ENCODE measurements at places on chromosomes 12 and 14.

- no peak for DNase-seq
Observed at GRCh38 chr14:100609331-100609870, 22.2 kb upstream of the BEGAIN start.

DNA sequence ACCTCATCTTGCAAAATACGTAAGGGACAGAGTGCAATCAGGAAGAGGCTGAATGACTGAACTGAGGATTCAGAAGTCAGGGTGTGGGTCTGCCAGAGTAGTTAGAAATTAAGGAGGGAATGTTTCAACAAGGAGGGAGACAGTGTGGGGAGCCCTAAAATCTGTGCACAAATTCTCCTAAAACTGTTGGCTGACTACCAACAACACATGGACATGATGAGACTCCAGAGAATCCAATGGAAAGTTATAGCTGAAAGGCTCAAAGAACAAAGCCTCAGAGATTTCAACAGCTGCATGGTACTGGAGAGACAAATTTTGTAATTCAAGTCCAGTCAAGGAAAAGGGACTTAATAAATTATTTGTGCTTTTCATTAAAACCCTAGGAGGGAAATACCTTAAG, 36.1 kb upstream of the NEDD1 start:
- DNase-seq = no peak

DNA sequence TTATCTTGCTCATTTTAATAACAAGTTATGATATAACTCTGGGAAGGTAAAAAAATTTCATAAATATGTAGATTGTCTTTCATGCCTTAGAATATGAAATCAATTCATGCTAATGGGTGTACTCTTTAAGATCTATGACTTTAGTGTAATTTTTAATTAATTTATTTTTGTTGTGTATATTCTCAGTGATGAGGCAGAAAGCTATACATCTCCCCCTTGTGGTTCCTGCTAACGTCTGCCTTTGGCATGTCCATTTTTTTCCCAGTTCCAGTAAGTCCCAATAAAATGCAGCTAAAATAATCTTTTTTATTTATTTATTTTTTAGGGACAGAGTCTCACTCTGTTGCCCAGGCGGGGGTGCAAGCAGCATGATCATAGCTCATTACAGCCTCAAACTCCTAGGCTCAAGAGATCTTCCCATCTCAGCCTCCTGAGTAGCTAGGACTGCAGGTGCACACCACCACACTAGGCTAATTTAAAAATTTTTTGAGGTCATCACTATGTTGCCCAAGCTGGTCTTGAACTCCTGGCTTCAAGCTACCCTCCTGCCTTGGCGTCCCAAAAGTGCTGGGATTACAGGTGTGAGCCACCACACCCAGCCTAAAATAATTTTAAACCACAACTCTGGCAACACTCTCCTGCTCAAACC, 3.3 kb upstream of the CHURC1 start:
- no peak for DNase-seq

- no peak for DNase-seq
Observed at GRCh38 chr12:94650143-94651056, at the start of gene TMCC3. Gene TMCC3, minus strand, starts transcription at chr12:94650557. Its CDS starts 127 bp downstream, at chr12:94650430.

GRCh38 chr12:62726471-62726980, 208.4 kb downstream of the PPM1H start:
- peak; percentile 91 for DNase-seq

- no peak for DNase-seq
Observed at GRCh38 chr14:70794294-70794693, 15.0 kb downstream of the MAP3K9 start.

GRCh38 chr12:122421187-122421820, 1.2 kb downstream of the CLIP1 start:
- DNase-seq = no peak

DNA sequence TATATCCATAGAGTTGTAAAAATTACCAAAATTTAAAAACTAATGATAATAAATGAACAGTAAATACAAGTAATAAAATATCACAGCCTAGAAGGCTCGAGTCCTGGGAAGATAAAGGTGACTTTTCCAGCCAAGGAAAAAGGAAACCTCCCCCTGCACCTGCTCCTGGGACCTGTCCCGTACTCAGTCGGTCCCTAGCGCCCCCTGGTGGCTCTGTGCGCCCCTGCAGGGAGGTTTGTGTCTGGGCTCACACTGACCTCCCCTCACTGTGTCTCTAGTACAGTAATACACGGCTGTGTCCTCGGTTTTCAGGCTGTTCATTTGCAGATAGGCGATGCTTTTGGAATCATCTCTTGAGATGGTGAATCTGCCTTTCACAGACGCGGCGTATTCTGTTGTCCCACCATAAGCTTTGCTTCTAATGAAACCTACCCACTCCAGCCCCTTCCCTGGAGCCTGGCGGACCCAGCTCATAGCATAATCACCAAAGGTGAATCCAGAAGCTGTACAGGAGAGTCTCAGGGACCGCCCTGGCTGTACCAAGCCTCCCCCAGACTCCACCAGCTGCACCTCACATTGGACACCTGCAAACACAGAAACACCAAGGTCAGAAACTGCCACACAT, 1030.4 kb downstream of the TMEM121 start:
- DNase-seq = no peak

- no peak for DNase-seq
Observed at GRCh38 chr12:65858831-65859230, 34.5 kb downstream of the HMGA2 start.

- no peak for DNase-seq
Observed at GRCh38 chr12:71075743-71076142, 82.1 kb downstream of the TSPAN8 start.

- no peak for DNase-seq
Observed at GRCh38 chr14:60862283-60862682, 118.6 kb downstream of the TRMT5 start.

- DNase-seq = no peak
Observed at GRCh38 chr12:98490501-98491453, 24.6 kb upstream of the TMPO start.

DNA sequence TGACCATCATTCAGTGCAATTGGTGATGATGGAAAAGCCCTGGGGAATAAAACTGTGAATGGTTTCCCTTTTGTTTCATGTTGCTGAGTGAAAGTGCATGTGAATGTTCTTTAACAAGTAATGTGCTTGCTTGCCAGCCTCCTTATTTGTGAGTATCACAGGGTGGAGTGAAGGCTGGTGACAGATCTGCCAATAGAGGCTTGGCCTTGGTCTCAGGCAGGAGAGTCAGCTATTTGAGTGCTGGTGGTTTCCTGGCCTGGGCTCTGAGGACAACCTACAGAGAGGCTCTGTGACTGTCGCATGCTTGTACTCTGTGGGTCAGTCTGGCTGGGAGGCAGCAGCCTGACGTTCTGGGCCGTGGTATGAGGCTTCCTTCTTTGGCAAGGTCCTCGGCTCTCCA, 20.7 kb downstream of the KRT85 start:
- DNase-seq = no peak

- no peak for DNase-seq
Observed at GRCh38 chr12:42593874-42594273, 4.3 kb upstream of the PRICKLE1 start.

DNA sequence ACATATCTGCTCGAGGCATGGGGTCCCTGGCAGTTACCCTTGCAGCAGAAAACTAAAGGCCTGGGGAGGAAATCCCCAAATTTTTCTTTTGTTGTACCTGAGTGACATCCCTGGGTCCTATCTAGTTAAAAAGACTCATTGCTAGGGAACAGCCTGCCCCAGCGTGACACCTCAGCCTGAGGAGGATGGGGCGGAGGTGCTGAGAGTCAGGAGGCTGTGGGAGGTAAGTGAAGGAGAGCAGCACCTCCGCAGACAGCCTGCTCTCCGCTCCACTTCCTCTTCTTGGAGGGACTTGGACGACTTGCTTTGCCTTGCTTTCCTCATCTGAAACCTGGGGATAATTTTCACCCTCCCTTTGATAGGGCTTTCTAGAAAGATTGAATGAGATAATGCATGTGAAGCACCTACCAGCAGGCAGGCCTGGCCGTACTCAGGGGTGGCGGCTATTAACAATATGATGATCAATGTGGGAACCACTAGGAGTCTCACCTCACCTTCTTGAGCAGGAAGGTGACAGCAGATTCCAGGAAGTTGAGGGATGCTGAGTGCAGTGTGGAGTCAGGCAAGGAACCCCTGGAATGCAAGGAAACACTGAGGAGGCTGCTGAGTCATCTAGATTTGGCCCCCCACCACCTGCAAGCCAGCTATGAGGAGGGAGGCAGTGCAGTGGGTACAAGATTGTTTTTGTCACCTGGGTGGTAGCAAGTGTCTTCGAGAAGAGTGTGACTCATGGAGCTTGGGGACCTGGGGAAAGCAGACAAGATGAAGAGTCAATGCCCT, 23.2 kb downstream of the UBE3B start:
- DNase-seq = no peak

DNA sequence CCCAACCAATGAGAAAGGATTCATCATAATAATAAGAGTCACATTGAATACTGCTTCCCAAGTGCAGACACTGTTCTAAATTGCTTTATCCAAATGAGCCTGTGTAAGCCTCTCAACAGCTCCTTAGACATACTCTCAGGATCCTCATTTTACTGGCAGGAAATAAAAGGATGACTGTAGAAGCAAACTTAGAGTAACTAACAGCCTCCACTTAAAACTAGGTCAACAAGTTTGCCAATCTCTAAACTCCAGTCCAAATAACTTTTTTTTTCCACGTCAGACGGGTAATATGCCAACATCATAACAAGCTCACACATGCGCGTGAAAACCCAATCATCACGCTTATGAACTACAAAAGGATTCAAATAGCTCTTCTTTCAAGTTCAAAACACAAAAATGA, 15.3 kb upstream of the DPF3 start:
- no peak for DNase-seq

- no peak for DNase-seq
Observed at GRCh38 chr14:86015941-86016340, 486.0 kb downstream of the FLRT2 start.

- no peak for DNase-seq
Observed at GRCh38 chr14:76698631-76699030, 62.6 kb upstream of the VASH1 start.

DNA sequence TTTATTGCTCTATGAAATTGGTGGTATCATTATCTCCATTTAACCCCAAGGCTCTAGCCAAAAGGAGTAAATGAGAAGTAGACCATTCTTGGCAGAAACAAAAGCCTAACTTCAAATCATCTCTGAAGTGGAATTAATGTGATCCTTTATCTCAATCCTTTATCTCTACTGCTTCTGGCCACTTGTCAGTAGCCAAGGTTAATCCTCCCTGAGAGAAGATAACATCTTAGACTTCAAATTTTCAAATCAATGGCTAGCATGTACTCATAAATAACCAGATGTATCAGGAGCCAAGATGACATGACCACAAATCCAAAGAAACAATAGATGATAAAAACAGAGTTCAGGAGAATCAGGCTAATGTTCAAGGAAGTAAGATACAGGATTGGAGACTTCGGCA, 123.1 kb upstream of the RASSF8 start:
- DNase-seq = no peak

DNA sequence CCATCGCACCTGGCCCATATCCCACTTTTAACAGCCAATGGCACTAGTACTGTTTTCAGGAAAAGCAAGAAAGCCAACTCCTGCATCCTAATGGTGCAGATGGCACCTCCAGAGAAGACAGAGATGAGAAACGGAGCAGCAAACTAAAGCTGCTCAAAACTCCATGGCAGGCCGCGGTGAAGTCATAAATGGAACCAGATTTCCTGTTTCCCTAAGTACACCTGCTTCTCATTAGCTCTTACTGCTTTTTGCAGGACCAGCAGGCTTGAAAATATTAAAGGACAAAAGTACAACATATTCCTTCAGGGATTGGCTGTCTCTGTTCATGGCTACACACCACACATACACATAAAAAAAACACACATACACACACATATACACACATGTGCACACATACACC, 36.7 kb upstream of the LGALS3 start:
- no peak for DNase-seq

- DNase-seq = no peak
Observed at GRCh38 chr12:118543651-118544050, 167.3 kb downstream of the SUDS3 start.

- DNase-seq = no peak
Observed at GRCh38 chr12:115857923-115858322, 419.6 kb downstream of the MED13L start.

DNA sequence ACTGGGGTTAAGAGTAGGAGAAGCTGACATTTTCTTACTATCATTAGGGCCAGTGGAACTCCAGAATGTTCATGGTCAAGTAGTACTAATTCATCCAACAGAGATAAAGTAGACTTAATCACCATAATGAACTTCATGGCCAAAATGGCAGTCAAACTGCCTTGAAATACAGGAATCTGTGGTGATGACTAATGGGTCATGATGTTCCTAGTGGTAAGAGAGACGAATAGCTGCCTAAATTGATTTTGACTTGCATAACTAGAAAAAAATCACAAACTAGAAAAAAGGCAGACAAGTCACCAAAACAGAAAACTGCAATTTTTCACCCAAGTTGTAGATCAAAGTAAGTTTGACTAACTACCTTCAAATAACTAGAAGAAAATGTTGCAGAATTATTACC, 138.5 kb downstream of the MGAT4C start:
- DNase-seq = no peak

GRCh38 chr14:39395555-39396254, 36.5 kb downstream of the FBXO33 start:
- DNase-seq = no peak

DNA sequence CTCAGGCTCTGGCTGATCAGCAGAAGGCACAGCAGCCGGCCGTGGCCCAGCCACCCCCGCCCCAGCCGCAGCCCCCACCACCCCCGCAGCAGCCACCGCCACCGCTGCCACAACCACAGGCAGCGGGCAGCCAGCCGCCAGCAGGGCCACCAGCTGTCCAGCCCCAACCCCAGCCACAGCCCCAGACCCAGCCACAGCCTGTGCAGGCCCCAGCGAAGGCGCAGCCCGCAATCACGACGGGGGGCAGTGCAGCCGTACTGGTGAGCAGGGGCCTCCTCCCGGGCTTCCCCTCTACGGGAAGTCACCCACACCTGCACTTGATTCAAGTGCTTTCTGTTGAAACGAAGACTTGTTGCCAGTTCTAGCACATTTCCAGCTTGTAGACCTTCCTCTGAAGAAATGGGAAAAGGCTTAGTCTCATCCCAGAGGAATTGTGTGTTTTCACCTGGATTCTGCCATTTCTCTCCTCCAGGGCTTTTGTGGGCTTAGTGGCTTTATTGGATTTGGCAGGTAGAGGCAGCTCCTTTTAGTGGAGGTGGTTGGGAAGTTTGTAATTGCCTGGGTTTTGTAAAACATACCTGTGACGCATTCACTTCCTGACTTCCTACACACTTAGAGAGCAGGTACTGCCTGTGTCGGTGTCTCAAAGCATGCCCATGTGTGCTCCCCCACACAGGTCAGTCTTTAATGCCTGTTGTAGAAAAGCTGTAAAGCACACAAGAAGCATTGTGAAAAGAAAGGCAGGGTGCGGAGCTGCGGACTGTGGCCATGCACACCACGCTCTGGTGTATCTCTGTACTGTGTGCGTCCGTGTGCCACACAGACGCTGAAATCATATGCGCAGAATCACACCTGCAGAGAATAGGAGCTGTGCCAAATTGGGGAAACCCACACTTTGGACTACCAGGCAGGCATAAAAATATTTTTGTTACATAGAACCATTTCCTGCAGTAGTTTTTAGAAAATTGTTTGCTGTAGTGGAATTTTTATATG, 90.5 kb downstream of the DDX51 start:
- DNase-seq = no peak

- DNase-seq = no peak
Observed at GRCh38 chr12:26711569-26711968, 121.4 kb downstream of the ITPR2 start.

- no peak for DNase-seq
Observed at GRCh38 chr14:72142328-72142727, 210.1 kb downstream of the RGS6 start.

- DNase-seq = no peak
Observed at GRCh38 chr14:95044463-95045105, 112.7 kb downstream of the DICER1 start.
